Chondrocyte (in vitro differentiated cells): ENCODE measurements at places on chromosomes 3 and 15.

GRCh38 chr3:17014284-17014683, 129.5 kb downstream of the PLCL2 start:
- DNase-seq = no peak

GRCh38 chr15:81003097-81003350, 2.3 kb downstream of the TLNRD1 start:
- DNase-seq = no peak

DNA sequence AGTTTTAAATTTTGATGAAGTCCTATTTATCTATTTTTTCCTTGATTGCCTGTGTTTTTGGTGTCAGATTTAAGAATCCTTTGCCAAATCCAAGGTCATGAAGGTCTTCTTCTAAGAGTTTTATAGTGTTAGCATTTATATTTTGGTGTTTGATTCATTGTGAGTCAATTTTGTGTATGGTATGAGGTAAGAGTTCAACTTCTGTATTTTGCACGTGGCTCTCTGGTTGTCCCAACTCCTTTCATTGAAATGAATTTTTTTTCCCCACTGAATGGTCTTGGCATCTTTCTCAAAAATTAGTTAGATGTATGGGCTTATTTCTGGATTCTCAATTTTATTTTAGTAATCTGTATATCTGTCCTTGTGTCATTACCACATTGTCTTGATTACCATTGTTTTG, 57.1 kb upstream of the STRIT1 start:
- no peak for DNase-seq

DNA sequence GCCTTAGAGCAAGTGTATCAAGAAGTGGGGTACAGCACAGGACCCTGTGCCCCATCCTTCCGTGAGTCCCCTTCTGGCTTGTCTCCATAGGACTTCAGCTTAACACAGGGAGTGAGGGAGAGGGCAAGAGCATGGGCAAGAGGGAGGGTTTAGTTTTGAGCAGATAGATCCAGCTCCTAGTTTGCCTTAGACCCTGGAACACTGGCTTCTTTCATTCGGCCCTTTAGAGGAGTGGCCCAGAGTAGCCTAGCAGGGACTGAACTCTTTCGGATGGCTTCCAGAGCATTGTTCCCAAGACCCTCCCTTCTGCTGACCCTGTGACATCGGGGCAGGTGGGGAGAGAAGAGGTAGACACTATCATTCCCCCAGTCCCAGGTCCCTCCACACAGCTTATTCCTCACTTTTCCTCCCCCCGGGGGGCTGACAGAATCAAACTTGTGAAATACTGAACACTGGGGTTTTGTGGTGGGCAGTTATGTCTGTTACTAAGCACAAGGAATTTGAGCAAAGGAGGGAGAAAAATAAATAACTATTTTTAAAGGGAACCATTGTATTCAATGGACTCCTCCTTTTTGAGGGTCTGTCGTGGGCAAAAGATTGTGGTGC, 289.6 kb upstream of the C2CD4B start:
- DNase-seq = no peak

DNA sequence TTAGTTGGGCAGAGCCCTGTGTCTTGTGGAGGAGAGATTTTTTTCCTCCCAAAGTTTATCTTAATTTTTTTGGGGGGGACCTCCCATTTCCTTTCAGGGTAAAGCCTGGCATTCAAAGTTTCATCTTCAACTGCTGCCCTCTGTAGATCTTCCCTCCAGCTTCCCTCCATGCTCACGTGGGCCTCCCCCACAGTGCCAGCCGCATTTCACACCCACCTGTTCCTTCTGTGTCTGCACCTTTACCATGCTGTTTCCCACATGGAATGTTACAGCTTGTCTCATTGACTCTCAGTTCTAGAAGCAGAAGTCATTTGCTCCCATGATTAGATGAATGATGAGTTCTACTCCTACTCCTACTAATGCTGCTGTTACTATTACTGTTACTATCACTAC, 6.5 kb downstream of the CELF6 start:
- no peak for DNase-seq

DNA sequence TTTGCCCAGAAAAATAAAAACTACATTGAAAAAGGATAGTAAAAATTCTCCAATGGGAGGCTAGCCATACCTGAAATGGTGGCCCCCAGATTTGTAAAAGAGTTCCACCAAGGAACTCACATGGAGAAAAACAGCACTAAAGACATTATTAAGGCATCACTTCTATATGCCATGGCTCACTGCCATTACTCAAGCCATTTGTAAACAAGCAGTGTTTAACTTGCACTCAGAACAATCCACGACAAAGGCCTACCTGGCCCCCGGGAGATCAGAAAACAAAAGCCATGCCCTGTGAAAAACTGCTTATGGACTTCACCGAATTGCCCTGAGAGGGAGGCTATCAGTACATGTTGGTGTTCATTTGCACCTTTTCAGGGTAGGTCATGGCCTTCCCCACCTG, 19.6 kb downstream of the CCR8 start:
- no peak for DNase-seq

- DNase-seq = no peak
These were observed 23.5 kb upstream of the HES1 start for GRCh38 chr3:194112120-194113106.

GRCh38 chr15:27574541-27575054, 524.5 kb downstream of the OCA2 start:
- no peak for DNase-seq

DNA sequence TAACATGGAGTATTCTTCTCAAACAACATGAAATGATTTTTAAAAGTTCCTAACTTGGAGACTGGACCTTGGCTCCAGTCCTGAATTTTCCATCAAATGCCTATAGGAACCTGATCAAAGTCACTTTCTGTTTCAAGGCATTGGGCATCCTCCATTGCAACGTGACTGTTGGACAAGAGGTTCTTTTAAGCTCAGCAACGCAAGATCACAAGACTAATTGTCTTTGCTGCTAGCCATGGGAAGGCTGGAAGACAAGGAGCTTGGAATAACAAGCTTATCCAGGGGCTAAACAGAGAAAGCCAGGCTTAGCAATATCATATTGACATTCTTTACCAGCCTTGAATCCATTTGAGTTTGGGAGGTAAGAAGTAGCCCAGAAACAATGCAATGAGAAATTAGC, 48.3 kb downstream of the SST start:
- DNase-seq = no peak

DNA sequence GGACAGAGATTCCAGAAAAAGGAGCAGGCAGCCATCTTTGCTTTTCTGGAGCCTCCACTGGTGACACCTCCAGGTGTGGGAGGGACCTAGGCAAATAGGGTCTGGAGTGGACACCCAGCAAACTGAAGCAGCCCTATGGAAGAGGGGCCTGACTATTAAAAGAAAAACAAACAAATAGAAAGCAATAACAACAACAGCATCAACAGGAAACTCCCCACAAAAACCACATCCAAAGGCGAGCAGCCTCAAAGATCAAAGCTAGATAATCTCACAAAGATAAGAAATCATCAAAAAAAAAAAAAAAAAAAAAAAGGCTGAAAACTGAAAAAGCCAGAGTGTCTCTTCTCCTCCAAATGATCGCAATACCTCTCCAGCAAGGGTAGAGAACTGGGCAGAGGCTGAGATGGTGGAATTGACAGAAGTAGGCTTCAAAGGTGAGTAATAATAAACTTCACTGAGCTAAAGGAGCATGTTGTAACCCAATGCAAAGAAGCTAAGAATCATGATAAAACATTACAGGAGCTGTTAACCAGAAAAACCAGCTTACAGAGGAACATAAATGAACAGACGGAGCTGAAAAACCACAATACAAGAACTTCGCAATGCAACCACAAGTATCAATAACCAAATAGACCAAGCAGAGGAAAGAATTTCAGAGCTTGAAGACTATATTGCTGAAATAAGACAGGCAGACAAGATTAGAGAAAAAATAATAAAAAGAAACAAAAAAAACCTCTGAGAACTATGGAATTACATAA, 225.4 kb downstream of the CTNNB1 start:
- DNase-seq = no peak

DNA sequence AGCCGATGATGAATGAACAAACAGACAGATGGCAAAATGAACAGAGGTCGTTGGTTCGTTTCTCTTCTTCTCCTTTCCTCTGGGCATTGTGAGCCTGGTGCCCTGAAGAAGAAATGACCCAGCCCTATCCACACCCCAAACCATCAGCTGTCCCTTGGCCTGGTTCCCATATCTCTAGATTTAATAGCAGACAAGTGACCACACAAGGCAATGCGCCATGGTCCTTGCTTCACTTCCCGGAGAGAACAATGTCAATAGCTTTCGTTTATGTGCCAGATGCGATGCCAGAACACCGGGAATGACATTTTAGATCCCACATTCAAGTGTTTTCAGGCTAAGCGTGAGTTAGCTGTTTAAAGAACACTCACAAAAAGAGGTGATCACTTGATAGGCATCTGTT, 17.7 kb downstream of the POC1A start:
- no peak for DNase-seq

GRCh38 chr15:63277893-63278456, 570 bp downstream of the APH1B start:
- no peak for DNase-seq

DNA sequence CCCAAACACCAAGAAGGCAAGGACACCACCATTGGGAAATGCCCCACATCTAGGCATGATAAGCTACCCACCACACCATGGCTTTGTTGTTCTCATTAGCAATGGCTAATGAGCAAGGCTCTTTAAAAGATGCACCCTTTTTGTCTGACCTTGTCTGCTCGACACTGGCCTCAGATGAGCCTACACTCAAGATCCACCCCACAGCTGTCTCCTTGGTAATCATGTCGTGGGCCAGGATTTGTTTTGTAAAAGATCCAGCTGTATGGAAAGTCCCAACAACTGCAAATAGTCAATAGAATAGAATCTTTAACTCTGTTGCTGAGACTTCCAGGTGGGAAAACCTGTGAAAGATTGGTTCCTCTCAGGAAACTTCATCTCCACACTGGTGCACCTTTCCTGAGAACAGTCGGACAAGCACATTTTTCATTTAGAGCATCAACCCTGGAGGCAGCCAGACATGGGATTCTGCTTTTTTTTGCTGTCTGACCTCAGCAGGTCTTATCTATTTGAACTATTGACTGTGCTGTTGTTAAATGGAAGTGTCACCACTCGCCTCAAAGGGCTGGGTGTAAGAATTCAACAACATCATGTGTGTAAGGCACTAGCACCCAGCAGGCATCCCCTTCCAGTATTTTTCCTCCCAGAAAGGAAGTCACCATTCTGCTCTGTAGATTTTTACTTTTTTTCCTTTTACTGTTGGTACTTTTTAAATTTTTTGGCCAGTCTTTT, 35.5 kb downstream of the DUT start:
- DNase-seq = no peak

GRCh38 chr15:64247535-64247905, 84.7 kb upstream of the PPIB start:
- DNase-seq = no peak

DNA sequence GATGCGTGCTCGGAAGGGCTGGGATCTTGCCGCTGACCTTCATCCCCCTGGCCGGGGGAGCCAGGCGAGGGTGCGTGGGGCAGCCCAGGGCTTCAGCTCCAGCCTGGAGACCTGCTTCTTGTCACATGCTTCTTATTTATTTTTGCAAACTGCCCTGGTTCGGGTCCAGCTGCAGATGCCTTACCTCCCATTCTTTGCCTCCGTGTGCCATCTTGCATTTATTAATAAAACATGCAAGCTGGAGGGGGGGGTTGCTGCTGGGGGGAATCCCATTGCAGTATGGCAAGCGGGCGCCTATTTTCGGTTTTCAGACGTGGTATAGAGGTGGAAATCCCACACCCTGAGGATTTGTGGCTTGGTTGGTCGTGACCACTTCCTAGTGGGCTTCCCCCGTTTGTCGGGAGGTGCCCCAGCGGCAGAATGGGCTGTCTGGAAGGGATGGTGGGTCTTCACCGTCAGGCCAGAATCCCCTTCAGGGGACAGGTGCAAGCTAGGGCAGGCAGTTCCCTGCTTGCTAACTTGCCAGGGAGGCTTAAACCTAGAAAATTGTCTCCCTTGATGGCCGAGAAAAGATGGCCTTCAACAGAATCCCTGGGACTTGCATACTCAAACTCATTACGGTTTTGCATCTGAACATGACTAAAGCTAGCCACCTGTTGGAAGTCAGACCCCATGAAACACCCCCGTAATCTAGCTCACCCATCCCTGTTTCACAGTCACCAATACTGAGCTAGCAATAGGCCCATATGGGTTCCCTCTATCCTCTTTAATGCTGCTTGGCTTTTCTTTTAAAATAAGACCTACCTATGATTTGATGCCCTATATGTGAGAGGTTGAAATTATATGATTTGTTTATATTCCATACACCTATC, 569 bp downstream of the TMEM266 start:
- DNase-seq = no peak

- no peak for DNase-seq
These were observed 181.3 kb upstream of the CTDSPL start for GRCh38 chr3:37680401-37680800.

- DNase-seq = no peak
These were observed 856.8 kb downstream of the OTOL1 start for GRCh38 chr3:162353414-162353813.

DNA sequence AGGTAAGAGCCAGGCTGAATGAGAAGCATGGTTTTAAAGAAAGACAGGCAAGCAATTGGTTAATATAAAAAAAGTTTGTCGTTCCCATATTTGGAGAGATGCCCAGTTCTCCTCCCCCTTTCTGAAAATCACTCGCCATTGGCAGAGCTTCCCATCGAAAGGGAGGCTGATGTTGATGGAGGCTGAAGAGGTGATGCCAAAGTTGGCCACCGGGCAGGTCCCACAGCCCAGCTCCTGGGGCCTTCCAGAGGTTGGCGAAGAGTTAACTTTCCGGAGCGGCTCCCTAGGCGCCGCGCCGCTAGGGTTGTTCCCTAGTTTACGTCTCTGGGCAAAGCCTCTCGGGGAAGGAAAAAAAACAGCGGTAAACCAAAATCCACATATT, 793 bp downstream of the PCOLCE2 start:
- DNase-seq = no peak

GRCh38 chr15:89543389-89543788, 31.9 kb upstream of the TICRR start:
- DNase-seq = no peak

DNA sequence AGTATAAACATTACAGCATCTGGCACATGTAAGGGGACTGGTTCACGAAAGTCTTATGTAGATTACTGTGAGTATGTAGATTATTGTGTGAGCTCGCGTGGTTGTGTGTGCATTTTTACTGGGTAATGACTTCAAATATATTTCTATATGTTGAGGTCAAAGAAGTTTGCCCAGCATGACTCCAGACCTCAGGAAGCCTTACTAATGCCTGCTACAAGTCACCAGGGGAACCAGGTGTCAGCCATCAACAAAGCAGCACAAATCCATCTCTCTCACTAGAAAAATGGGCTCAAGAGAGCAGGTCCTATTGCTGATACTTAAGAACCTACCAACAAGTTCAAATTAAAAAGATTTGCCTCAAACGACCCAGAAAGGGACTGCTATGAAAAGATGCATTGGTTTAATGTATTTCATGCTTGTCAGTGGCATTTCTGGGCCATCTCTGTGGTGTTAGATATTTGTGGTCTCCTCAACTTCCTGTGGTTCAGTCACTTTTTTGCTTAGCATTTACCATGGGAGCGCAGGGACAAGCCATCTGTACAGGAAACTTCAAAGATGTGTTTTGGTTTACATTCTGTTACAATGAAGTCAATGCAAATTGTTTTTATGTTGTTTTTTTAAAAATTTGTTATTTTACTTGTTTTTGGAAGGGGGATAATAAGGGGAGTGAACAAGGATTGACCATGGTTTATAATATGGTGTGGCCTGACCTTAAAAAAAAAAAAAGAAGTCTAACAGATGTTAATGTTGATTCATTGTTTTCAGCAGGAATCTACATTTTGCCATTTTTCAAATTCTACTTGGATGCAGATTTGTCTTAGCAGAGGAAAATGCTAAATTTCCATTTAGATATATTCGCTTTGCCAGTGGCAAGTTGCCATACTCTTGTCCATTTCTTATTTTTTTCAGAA, 172.1 kb upstream of the ADAMTS9 start:
- no peak for DNase-seq
